ENCODE measurements at places on chromosomes 16 and 17.

GRCh38 chr17:49496183-49496866, 1.2 kb downstream of the NGFR start:
- DNase-seq, result peak; percentile 86

- DNase-seq, result peak; percentile 88
Observed at GRCh38 chr17:64938925-64939474, 19.7 kb upstream of the LRRC37A3 start.

- peak; percentile 53 for DNase-seq
Observed at GRCh38 chr17:17849845-17850373, 13.1 kb upstream of the SREBF1 start.

DNA sequence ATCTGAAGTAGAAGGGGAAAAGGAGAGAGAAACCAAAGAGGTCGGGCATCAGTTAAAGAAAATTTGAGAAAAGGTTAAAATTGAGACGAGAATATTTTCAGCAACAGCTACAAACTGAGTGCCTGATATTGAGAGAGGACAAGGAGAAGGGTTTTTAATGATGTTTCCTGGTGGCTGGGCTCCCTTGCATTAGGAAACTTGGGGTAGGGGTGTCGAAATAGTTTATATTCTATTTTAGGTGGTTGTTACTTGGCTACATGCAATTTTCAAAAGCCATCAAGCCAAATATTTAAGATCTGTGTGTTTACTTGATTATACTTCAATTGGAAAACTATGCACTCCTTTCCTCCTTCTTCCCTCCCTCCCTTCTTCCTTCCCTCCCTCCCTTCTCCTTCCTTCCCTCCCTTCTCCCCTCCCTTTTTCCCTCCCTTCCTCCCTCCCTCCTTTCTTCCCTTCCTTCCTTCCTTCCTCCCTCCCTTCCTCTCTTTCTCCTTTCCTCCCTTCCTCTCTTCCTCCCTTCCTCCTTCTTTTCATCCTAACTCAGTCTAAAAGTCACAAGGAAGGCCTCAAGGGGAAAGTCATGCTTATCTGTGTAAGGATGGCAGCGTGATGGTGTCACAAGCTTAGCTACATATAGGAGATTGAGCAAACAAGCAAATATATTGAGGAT, 1.8 kb upstream of the APOH start:
- no peak for DNase-seq

DNA sequence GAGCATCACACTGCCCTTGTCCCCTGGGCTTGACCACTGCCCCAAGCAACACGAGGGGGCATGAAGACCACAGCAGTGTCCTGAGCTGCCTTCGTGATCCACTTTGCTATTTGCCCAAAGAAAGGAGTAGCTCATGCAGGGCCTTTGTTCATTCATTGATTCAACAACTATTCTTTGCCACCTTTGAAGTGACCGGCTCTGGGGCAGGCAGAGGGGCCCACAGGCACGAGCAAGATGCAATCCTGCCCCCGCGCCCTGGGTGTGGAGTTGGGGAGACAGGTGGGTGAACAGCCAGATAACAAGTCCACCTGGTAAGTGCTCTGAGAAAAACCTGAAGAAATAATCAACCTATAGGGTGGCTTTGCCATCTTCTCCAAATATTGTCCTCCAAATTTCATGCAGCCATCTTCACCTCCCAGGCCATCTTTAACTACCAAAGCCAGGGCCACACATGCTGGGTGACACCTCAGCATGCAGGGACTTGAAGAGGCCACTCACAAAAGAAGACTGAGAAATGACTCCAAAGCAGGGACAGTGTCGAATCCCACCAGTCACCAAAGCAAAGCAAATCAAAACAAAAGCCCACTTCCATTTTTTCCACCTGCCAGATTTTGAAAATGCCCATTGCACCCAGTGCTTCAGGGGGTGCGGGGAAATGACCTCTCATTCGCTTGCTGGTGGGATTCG, 18.2 kb upstream of the RBFOX3 start:
- peak; percentile 24 for DNase-seq

DNA sequence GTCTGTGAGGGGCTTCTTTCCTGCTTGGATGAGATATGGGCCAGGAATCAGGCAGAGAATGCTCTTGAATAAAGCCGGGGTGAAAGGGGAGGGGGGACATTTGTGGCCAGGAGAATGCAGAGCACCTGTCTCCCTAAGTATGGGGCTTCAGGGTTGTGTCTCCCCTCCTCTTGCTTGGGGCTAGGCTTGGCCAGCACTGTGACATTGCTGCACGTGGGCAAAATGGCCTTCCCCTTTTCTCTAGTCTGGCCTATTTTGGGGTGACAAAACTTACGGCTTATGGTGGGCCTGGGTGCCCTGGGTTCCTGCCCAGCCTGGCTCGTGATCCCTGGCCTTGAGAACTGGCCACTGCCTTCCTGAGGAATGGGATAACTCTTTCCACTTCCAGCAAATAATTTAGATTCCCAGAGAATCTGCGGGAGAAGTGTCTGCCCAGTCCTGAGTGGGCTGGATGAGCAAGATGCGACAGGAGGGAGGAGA, 5.6 kb downstream of the NFE2L1 start:
- peak; percentile 53 for DNase-seq
